ENCODE measurements at places on chromosomes 4 and X. TPM values are rescaled to one million over a fixed set of nuclear protein-coding genes. Genes with fewer than 3 reads are reported as not detected.

ARHGAP36 gene
- not detected for total RNA-seq

NSUN7 gene
- not detected for total RNA-seq

USP17L15 gene
- total RNA-seq, result not detected

HSD17B13 gene
- total RNA-seq, result not detected

GAR1 gene
- 25.9 TPM for total RNA-seq

ARHGAP10 gene
- 6.4 TPM for total RNA-seq

DMRTC1B gene
- 0.21 TPM for total RNA-seq

CT45A2 gene
- total RNA-seq, result not detected
